ENCODE measurements at places on chromosomes 5 and 9.

DNA sequence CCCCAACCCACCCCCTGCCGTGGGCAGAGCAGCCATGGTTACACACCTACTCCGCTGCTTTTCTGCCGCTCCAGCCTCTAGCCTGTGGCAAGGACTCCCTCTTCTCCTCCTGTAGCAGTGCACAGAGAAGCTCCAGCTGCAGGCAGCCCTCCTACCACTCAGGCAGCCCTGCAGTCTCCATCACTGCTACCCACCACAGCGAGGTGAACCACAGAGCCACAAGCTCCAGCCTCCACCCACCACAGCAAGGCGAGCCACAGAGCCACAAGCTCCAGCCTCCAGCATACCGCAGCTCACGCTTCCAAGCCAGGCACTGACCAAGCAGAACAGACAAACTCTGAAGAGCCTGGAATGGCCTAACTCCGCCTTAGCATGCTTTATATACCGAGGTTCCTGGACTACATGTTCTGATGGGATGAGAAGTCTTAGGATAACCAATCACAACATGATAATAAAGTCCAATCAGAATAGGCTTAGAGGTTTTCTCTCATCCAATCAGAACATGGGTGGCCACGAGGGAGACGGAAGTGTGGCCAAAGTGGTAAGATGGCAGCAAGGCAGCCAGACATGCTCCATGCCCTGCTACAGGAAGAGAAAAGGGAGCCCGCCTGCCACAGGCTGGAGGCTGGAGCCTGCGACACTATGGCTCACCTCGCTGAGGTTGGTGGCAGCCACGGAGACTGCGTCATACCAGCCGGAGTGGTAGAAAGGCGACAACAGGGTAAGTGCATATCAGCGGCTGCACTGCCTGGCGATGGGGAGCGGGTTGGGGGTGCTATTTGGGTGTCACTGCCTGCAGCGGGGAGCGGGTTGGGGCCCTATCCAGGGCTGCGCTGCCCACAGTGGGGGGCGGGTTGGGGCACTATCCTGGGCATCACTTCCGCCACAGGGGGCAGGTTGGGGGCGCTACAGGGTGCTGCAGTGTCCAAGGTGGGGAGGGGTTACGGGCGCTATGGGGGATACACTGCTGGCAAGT, 75.8 kb upstream of the PCAT7 start:
- DNase-seq = no peak

DNA sequence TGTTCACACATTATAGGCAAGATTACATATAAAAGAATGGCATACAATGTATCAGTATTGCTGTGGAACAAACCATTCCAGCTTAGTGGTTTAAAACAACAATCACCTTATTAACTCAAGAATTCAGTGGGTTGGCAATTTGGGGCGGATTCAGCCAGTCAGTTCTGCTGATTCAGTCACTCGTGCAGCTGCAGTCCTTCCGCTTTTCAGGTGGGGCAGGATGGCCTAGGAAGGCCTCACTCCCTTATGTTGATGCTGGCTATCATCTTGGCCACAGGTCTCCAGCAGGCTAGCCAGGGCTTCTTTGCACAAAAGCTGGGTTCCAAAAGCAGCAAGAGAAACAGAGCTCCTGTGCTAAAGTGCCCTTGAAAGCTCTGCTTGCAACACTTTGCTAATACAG, 150.6 kb downstream of the MCTP1 start:
- no peak for DNase-seq

- DNase-seq = no peak
Measured at GRCh38 chr9:113996531-113997001, 81.5 kb downstream of the AMBP start.

- no peak for DNase-seq
Measured at GRCh38 chr9:30065888-30066287, 2318.6 kb upstream of the ACO1 start.

DNA sequence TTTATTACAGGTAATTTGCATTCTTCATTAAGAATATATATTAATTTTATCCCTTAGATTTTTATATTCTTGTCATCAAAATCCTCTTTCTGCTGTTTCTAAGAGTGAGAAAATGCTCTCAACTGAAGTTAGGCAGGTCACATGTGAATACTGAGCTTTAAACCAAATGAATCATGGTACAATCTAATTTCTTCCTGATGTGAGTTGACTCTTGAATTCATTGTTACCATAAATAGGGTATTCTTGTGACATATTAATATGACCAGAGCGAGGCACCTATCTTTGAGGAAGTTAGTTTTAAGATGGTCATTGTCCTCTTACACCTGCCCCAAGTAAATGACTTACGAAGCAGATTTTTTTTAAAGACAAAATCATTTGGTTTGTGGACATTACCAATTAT, 17.4 kb downstream of the C9orf85 start:
- no peak for DNase-seq

GRCh38 chr5:155839251-155840037, 487.5 kb upstream of the SGCD start:
- DNase-seq = no peak

DNA sequence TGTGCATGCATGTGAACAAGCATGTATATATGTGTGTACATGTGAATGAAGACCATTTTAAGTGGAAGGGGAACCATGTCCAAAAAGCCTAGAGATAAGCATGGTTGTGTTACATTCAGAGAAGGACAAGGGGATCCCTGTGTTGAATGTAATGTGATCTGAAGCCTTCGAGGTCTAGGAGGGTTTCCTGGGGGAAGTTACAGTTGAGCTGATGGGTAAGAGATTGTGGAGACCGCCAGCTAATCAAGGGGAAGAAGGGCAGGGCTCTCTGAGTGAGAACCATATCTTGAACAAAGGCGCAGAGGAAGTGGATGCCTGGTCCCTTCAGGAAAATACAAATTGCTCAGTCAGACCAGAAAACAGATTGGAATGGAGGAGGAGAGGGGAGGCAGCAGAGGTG, 45.5 kb upstream of the TNFSF15 start:
- no peak for DNase-seq

DNA sequence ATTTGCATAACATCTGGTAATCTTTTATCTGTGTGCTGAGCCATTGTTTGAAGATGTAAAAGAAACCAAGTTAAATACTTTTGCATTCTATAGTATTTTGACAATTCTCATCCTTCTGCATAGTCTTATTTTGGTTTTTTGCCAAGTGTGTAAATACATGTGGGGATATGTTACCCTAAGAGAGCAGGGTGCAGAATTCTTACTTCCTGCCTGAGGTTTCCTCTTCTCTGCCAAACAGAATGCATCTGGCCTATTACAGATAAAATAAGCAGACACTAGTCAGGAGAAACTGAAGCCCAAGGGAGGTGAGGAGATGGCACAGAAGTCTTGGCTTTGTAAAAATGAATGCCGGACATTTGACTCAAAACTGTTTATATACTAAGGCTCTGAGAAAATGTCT, 462.1 kb downstream of the TMEM38B start:
- no peak for DNase-seq

GRCh38 chr9:101902051-101902450, 163.6 kb upstream of the GRIN3A start:
- DNase-seq = no peak

Data from hypothalamus (tissue), 51 donors.